Cerebellar nuclear complex (tissue), 1 donor: ENCODE measurements at places on chromosomes 16 and 17.

DNA sequence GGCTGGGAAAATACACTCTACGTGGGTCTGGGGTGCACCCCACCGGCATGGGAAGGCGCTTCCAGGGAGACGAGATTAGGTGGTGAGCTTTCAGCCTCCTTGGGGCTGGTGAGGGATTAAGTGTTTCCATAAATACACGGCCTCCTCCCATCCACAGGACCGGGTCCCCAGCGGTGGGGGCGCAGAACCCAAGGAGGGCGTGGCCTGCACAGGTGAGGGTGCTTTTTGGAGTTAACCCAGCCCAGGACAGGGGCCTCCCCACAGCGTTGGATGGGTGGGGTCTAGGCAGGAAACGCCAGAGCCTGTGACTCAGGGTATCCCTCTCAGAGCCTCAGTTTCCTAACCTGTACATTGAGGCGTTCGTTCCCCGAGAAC lies 1.1 kb downstream of the C16orf74 start:
- no peak for DNase-seq

- DNase-seq = no peak
These were observed 76.0 kb downstream of the CREBBP start for GRCh38 chr16:3804426-3805016.

- DNase-seq = peak; percentile 73
These were observed at the start of the genes GLYR1 and UBN1 for GRCh38 chr16:4846901-4847773. Gene GLYR1 (minus strand): TSS chr16:4847288. CDS start chr16:4847265, 23 bp downstream. Gene UBN1 (plus strand): TSS chr16:4847481. CDS start chr16:4852918, 5,437 bp downstream.

DNA sequence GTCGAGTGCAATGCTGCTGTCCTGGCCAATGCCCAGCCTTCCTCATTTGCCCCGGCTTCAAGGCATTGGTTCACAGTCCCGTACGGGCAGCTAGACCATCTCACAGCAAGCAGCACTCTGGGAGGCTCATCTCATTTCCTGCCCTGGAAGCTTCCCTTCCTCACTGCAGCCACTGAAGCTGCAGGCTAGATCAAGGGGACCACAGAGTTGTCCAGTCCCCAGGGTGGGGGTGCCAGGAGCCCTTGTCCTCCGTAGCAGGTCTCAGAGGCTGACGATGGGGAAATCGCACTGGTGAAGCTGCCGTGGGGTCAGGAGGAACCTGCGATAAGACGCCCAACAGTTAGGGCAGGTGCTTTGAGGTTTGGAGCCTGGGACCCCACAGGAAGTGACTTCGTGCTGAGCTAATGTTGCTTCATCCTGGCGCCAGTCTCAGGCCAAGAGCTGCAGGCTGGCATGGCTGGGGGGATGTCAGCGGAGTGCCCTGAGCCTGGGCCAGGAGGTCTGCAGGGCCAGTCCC lies at the start of gene SPNS3:
Gene SPNS3 (plus strand): TSS at position 426 of the 517 bp plus-strand sequence. CDS start 28 bp downstream, at position 454.
- DNase-seq = no peak

- no peak for DNase-seq
These were observed 17.5 kb downstream of the PIPOX start for GRCh38 chr17:29060475-29060874.

- DNase-seq = no peak
These were observed 67.0 kb upstream of the DNAH17 start for GRCh38 chr17:78644224-78644623.

- DNase-seq = no peak
These were observed 115.4 kb downstream of the METRNL start for GRCh38 chr17:83194761-83195329.

- DNase-seq = no peak
These were observed 32.9 kb downstream of the DEF8 start for GRCh38 chr16:89981414-89981813.

- no peak for DNase-seq
These were observed 868 bp downstream of the FAM20A start for GRCh38 chr17:68600067-68600930.

DNA sequence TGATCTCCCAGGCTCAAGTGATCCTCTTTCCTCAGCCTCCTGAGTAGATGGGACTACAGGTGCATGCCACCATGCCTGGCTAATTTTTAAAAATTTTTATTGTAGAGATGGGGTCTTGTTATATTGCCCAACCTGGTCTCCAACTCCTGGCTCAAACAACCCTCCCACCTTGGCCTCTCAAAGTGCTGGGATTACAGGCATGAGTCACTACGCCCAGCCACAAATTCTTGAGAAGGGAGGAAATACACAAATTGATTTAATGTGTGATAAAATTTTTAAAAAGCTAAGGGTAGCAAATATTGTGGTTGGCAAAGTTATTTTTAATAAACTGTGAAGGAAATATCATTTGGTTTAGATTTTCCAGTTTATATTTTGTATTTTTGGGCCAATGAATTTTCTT lies 9.6 kb downstream of the ITGAD start:
- no peak for DNase-seq

DNA sequence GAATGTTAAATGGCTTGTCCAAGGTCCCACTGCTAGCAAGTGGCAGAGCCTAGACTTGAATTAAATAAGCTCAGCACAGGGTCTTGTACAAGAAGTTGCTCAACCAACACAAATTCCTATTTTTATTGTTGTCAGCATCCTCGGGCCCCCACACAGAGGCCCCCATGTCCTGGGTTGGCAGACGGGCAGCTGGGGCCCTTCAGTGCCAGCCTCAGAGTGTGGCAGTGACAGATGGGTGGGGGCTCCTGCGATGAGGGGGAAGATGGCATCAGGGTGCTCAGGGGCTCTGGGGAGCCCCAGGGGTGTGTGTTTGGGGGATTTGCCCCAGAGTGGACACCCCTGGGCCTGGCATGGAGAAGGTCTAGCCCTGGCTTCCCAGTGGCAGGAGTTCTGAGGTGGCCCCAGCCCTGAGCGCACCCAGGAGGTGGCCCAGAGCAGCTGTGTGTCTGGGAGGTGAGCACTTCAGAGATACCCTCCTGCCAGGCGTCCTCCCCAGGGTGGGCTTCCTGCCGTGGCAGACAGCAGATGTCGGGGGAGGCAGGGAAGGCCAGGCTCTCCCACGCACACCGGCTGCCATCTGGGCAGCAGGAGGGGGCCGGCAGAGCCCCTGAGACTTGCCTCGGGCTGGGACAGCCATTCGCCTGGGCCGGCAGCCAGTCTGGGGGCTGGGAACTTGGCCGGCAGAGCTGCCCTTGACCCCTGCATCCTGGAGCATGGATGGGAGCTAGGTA lies 150.8 kb downstream of the C16orf78 start:
- DNase-seq = no peak

DNA sequence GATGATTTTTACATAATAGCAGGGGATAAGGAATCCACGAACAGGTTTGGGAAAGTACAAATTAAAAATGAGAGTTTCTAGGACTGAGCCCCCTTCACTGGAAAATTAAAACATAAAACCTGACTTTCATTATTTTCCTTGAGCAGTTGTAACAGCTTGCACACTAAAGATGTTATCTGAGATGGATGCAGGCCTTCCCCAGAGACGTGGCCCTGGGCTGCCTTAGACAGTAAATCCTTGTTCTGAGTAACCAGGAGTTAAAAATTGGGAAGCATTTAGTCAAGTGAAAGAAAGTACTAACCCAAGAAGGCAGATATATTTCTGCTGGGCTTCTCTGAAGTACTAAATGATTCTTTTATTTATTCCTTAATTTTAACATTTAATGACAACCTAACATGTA lies 432.2 kb upstream of the KIF2B start:
- no peak for DNase-seq

DNA sequence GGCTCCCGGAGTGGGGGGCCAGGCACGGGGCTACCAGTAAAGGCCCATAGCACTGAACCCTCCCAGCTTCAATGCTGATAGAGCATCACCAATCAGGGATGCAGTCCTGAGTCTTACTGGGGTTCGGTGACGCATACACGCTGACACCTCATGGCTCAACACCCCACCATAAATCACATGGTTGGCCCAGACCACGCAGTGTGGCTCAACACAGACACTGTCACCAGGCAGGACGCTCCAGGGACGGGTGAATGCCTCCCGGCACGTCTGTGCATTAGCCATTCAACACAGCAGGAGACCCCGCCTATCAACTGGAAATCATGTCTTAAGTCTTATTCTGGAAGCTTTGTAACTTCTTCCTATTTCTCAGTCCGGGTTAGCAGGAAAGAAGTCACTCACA lies 35.0 kb downstream of the NECAB2 start:
- no peak for DNase-seq

- no peak for DNase-seq
These were observed 13.7 kb downstream of the BRIP1 start for GRCh38 chr17:61849674-61850073.

- DNase-seq = no peak
These were observed 27.0 kb downstream of the CEP95 start for GRCh38 chr17:64533784-64534183.

- no peak for DNase-seq
These were observed 110.2 kb downstream of the ABCC6 start for GRCh38 chr16:16113076-16113475.

GRCh38 chr17:33013596-33014375 lies 22.1 kb downstream of the SPACA3 start:
- no peak for DNase-seq

GRCh38 chr17:81508639-81509206 lies 3.9 kb downstream of the ACTG1 start:
- DNase-seq = no peak

GRCh38 chr16:55452996-55453395 lies 26.0 kb upstream of the MMP2 start:
- DNase-seq = no peak

DNA sequence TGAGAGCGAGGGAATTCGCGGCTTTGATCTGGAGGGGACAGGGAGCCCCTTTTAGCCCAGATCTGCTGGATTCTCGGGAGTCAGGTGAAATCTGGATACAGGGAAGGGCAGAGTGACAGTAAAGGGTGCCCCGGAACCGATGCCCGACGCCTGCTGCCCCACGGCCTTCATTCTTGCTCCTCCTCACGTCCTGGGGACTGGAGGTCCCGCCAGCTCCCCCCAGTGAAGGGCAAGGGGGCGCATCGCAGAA lies 596 bp downstream of the OR1F1 start:
- DNase-seq = no peak

DNA sequence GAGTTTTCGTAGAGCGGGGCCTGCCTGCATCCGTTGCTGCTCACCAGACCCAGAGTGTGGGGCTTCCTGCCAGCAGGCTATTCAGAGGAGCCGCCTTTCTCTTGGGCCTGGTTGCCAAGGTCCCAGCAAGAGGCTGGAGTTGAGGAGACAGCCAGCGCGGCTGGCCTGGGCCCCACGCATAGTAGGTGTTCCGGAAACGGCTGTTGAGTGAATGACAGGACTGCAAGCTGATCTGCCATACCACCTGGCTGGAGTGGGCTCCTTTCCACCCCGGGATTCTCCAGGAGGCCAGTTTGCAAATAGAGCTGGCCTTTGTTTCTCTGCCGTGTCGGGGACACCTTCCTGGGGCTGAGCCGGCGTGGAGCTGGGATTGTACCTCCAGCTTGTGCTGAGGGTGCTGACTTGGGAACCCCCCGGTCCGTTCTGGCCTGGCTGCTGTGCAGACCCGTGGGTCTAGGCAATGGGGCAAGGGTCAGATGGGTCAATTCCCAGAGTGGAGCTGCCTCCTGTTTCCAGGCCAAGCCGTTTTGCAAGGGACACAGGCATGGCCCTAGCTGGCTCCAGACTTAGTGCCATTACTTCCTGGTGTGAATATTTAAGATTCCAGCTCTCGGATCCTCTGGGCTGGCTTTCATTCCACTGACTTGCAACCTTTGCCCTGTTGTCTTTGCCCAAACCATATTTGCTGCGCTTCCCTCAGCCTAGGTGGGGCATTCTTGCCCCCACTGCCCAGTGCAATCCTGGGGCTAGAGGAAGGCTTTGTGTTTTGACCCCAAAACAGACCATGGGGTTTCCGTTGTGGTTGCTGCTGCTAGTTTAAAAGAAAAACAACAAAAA lies 68.8 kb downstream of the CMIP start:
- DNase-seq = peak; percentile 31

GRCh38 chr17:81416612-81417011 lies 21.4 kb downstream of the BAHCC1 start:
- DNase-seq = peak; percentile 85

- no peak for DNase-seq
These were observed 30.2 kb downstream of the SPHK1 start for GRCh38 chr17:76414334-76415295.

- DNase-seq = no peak
These were observed 59.9 kb downstream of the SEC14L1 start for GRCh38 chr17:77200711-77201110.

DNA sequence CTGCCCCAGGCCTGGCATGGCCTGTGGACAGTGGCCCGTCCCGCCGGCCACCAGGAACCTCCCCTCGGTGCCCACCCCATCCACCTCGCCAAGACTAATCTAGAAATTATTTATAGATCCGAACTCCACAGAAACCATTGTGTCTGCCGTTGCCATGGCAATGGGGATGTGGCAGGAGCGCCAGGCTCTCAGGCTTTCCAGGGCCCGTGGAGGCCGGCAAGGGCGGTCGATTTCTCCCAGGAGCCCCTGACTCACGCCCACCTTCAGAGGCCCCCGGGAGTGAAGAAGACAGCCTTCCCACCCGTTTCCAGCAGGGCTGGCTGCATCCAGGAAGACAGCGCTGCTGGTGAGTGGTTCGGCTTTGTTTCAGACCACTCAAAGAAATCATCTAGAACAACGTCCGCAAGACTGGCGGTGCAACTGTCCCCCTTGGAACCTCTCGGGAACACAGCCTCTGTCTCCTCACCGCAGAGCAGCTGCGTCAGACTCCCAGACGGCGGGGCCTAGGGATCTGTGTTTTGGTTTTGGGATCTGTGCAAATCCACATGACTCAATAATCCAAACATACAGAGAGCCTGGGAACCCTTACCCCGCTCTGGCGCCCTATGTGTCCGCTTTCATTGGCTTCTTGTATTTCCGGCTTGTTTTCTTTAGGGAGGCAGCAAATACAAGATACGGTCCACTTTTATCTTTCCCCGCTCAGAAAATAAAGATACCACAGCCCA lies 48.5 kb upstream of the ZCCHC14 start:
- DNase-seq = no peak

DNA sequence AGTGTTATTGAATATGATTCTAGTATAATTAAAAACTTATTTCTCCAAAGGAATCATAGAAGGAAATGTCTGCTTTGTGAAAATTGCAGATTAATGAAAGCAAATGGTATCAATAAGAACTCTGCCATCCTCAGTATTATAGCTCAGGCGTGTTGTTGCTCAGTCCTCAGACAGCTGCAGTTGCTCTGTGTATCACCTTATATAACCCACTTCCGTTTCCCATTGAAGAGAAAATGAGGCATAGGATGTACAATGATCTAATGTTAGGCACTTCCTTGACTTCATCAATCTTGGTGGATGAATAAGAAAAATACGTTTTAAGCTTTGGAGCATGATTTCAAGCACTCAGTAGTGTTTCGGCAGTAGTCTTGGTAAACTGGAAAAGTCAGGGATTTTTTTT lies 14.1 kb downstream of the MFSD11 start:
- no peak for DNase-seq

DNA sequence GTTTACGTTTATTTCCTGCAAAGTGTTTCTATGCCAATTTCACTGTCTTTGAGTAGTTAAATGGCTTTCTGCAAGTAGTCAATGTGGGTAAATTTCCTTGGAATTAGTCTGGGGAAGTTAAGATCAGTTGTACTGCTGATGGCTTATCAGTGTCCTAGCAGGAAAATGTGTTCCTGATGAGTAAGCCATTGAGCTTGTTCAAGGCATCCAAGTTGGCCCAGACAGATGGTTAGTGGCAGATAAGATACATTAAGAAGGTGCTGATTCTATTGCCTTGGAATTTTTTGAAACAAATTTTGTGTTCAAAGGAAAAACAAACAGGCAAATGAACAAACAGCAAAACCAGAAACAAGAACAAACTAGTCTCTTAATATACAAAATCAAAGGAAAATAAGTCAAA lies 258.4 kb downstream of the MAP2K6 start:
- no peak for DNase-seq

GRCh38 chr17:62825182-62825581 lies 17.1 kb upstream of the MARCHF10 start:
- no peak for DNase-seq
